ENCODE measurements at places on chromosomes 7 and 10. TPM values are rescaled to one million over a fixed set of nuclear protein-coding genes. Genes with fewer than 3 reads are reported as not detected.

- H3K4me3 ChIP-seq, result peak overlapping the region; percentile 83
- H3K4me1 ChIP-seq, result no peaks in the 10 kb centered on the region
- H3K27me3 ChIP-seq, result no peaks in the 10 kb centered on the region
- DNase-seq, result no peak
- peak overlapping the region; percentile 92 for H3K27ac ChIP-seq
- H3K36me3 ChIP-seq, result no peaks in the 10 kb centered on the region
Measured at GRCh38 chr7:82443036-82443546, 486 bp downstream of the CACNA2D1 start.

GRCh38 chr10:130812381-130813148 is 499.0 kb downstream of the TCERG1L start:
- no peak overlapping the region for H3K4me3 ChIP-seq
- H3K27me3 ChIP-seq, result peaks cover 28% of the 10 kb centered on the region
- H3K27ac ChIP-seq, result no peak overlapping the region
- no peak for DNase-seq
- H3K36me3 ChIP-seq, result no peaks in the 10 kb centered on the region
- H3K4me1 ChIP-seq, result no peaks in the 10 kb centered on the region

- no peak for DNase-seq
- no peaks in the 10 kb centered on the region for H3K27me3 ChIP-seq
- no peak overlapping the region for H3K27ac ChIP-seq
- H3K4me3 ChIP-seq, result no peak overlapping the region
- no peaks in the 10 kb centered on the region for H3K4me1 ChIP-seq
Measured at GRCh38 chr10:15486404-15486803, 115.3 kb upstream of the FAM171A1 start.

The PIK3CG gene
- total RNA-seq, result 3.3 TPM

DNA sequence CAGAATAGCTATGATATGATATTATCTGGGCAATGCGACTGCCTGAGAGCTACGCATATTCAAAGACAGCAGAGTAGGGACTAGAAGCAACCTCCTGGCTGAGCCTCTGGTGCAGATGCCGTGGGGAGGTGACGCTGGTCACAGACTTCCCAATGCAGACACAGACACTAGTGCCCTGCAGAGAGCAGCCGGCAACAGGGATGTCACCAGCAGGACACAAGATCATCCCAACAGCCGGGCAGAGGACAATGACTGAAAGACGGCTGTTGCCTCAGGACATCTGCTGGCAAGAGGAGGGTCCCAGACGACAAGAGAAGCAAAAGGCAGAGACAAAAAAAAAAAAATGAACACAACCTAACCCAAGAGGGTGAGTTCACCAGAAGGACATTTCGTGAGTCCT is 104.6 kb downstream of the CALN1 start:
- DNase-seq, result no peak
- no peaks in the 10 kb centered on the region for H3K36me3 ChIP-seq
- H3K27me3 ChIP-seq, result no peaks in the 10 kb centered on the region
- no peaks in the 10 kb centered on the region for H3K4me1 ChIP-seq
- no peak overlapping the region for H3K4me3 ChIP-seq
- H3K27ac ChIP-seq, result no peak overlapping the region

The SLC26A4 gene
- 1.3 TPM for total RNA-seq

- no peaks in the 10 kb centered on the region for H3K36me3 ChIP-seq
- no peaks in the 10 kb centered on the region for H3K27me3 ChIP-seq
- H3K27ac ChIP-seq, result no peak overlapping the region
- no peak for DNase-seq
Measured at GRCh38 chr7:141363748-141364147, 187.5 kb upstream of the AGK start.

The NOS3 gene
- total RNA-seq, result 5.1 TPM

The H2BK1 gene
- not detected for total RNA-seq

Measured in breast epithelium (tissue), 4 donors.